ENCODE measurements at places on chromosomes 2 and 18.

DNA sequence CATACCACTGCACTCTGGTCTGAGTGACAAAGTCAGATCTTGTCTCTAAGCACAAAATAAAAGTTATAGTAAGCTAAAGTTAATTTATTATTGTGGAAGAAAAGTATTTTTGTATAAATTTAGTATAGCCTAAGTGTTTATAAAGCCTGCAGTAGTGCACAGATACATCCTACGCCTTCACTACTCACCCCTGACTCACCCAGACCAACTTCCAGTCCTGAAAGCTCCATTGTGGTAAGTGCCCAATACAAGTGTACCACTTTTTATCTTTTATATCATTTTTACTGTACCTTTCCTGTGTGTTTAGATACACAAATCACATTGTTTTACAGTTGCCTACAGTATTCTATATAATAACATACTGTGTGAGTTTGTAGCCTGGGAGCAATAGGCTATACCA, 57.5 kb downstream of the UBE2E3 start:
- DNase-seq: no peak

GRCh38 chr2:24836206-24836605, 43.0 kb downstream of the CENPO start:
- DNase-seq: no peak

GRCh38 chr2:45941531-45942236, 290.2 kb downstream of the PRKCE start:
- DNase-seq: no peak

- DNase-seq: no peak
Measured at GRCh38 chr2:133416736-133417135, 151.5 kb downstream of the NCKAP5 start.

GRCh38 chr18:58287353-58288274, 243.6 kb downstream of the NEDD4L start:
- DNase-seq: no peak

GRCh38 chr2:217709478-217710210, 293.2 kb downstream of the TNS1 start:
- DNase-seq: no peak

- DNase-seq: no peak
Measured at GRCh38 chr2:39464864-39465263, 27.8 kb upstream of the MAP4K3 start.

GRCh38 chr2:156077041-156077742, 255.3 kb downstream of the NR4A2 start:
- peak; percentile 16 for DNase-seq

DNA sequence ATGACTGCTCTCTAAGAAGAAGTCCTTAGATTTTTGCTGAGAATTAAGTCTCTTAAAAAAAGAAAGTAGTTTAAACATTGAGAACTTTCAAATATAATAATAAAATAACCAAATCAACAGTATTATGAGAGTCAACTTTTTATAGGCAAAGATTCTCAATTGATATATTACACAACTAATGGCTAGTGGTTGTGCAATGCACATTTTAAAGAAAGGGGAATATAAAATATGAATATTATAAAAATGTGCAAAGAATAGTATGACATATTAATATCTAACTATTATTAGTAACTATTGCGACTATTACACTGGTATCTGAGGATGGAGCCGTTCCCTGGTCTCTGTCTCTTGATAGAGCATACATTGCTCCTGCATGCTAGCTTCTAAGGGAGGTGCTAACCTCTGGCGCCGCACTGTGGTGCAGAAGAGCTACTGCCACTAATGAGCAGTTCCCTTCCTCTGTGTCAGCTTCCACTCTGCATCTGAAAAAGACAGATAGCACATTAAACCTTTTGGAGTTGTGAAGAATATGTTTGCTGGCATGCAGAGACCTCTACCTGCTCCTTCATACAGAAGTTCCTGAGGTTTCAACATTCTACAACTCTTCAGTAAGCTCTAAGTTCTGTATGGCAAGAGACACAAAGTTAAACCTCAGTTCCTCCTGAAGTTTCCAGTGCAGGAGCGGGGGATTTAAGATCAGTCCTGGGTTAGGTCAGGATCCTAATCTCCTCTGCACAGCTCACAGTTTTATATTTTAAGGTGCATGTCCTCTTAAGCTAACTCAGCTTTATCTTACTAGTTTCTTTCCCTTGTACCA, 3.5 kb upstream of the SLC9A2 start:
- peak; percentile 85 for DNase-seq

- no peak for DNase-seq
Measured at GRCh38 chr2:5360081-5360480, 332.1 kb upstream of the SOX11 start.

DNA sequence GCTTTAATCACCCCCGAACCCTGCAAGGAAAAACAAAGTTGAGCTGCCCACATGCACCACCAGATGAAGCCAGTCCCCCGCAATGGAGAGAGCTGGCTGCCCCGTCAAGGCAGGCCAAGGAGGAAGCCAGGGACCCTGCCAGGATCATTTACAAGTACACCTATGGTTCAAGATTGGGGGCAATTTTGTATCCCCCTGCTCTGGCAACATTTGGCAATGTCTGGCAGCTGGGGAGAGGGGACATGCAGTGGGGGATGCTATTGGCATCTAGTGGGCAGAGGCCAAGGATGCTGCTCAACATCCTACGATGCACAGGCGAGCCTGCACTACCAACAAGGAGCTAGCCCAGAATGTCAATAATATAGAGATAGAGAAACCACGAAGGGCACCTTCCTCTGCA, 1.9 kb downstream of the ACTR1B start:
- no peak for DNase-seq

DNA sequence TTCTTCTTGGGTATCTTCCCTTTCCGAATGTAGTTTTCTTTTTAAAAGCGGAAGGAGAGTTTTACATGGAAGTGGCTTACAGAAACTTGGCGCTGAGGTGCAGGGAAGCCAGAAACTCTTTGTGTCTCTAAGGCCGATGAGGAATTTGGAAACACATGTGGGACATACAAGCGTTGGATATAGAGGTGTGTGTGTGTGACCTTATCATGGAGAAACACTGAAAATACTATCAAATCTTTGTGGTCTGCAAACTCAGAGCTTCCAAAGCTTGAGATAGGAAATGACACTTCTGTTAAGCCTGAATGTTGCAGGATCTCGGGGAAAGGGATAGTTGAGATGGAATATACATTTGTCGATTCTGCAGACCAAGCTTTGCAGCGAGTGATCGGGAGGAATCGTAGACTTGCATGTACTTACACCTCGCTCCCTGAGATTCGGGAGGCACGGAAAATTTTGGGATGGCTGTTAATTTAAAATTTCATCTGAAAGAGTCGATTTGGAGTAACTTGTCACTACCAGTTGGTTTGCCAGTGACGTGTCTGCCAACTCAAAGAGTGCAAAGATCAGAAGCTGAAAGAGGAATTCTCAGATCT, 1.0 kb downstream of the NAB1 start:
- peak; percentile 70 for DNase-seq

DNA sequence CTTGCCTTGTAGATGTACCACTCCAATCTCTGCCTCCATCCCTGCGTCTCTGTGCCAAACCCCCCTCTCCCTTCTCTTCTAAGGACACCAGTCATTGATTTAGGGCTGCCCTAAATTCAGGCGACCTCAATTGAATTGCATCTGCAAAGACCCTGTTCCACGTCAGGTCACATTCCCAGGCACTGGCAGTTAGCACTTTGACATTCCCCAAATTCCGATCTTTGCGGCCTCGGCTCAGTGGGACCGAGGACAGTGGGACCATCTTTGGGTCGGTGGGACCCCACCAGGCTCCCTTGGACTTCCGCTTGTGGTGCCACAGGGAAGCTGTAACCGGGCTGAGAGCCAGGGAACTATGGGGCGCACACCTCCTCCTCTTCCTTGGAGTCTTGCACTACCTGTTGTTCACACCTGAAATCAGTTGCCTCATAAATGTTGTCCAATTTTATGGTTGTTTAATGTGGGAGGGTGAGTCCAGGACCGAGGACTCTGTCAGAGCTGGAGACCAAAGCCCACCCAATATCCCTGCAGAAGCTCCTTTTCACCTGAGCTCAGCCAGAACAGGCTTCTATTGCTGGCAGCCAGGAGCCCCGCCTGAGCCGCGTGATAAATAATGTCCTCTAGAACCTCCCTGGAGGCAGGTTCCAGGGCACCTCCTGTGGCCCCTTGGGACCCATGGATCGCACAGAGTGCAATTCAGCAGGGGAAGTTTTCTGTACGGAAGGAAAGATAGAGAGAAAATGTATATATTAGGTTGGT, 271.6 kb downstream of the EIPR1 start:
- DNase-seq: no peak

- no peak for DNase-seq
Measured at GRCh38 chr2:64018701-64019082, 536 bp downstream of the VPS54 start.

DNA sequence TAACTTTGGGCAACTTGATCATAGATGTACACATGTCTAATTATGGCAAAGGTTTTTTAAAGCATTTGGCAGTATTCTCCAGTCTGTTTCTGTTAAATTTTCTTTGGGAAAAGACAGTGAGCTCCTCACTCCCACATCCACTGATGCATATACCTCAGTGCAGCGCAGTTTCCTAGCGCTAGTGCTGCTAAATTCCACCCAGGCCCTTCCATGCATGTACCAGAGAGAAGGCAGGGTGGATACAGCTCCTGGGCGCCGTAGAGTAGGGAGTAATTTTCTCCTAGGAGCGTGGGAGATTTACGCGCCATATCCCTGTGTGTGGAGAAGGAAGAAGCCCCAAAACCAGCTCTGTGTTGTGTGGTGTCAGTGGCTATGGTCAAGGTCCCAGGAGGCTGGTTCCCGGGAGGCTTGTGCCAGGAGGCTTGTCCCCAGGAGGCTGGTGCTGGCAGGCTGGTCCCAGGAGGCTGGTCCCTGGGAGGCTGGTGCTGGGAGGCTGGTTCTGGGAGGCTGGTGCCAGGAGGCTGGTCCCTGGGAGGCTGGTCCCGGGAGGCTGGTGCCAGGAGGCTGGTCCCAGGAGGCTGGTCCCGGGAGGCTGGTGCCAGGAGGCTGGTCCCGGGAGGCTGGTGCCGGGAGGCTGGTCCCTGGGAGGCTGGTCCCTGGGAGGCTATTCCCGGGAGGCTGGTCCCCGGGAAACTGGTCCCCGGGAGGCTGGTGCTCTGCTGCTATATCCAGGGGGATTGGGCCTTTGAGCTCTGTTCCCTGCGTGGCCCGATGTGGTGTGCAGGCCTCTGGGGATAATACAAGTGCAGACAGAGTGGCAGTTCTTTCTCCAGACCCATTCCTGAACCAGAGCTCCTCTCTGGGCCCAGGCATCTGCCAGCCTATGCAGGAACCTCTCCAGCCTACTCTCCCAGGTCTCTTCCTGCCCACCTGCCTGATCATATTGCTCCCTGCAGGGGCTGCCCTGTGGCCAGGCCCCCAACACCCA, 161.2 kb downstream of the SEPTIN10 start:
- DNase-seq: no peak

DNA sequence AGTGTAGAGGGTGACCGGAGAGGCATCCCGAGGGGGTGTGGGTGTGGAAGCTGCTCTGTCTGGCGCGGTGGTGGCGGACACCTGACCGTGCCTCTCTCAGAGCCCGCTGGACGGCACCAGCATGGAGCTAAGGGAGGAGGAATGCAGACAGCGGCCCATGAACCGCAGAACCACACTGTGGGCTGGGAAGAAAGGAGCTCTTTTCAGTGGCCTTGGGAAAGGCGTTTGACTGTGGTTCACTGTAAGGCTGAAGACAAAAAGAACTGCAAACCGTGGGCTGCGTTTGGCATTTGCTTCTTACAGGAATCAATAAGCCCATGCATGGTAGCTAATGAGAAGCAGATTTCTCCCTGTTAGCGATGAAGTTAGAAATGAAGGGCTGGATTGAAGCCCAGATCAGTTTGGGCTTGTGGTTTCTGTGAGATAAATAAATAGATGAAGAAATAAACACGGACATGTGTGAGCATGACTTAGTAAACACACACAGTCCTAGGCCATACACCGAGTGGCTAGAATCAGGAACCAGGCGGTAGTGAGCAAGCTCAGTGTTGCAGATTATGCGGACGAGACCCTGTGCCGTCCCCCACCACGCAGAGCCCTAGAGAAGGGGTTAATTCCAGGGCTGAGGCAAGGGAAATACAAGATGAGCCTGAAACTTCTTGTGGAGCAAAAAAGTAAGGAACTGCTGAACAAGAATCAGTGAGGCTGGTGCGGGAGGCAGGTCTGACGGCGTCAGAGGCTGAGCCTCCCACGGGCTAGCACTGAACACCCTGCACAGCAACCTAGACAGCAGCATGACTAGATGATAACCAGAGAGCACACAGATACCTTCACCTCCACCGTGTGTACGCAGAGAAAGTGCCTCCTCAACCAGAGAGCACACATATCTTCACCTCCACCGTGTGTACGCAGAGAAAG, 29.3 kb upstream of the NFATC1 start:
- DNase-seq: no peak

GRCh38 chr2:1496359-1496821, 83.1 kb downstream of the TPO start:
- no peak for DNase-seq

- peak; percentile 87 for DNase-seq
Measured at GRCh38 chr2:139885921-139886498, 1105.8 kb upstream of the NXPH2 start.

Data from Kasumi-1 (cell line).